ENCODE measurements at places on chromosomes 3 and 15.

- peak; percentile 42 for DNase-seq
Observed at GRCh38 chr3:30667280-30667651, 60.9 kb downstream of the TGFBR2 start.

DNA sequence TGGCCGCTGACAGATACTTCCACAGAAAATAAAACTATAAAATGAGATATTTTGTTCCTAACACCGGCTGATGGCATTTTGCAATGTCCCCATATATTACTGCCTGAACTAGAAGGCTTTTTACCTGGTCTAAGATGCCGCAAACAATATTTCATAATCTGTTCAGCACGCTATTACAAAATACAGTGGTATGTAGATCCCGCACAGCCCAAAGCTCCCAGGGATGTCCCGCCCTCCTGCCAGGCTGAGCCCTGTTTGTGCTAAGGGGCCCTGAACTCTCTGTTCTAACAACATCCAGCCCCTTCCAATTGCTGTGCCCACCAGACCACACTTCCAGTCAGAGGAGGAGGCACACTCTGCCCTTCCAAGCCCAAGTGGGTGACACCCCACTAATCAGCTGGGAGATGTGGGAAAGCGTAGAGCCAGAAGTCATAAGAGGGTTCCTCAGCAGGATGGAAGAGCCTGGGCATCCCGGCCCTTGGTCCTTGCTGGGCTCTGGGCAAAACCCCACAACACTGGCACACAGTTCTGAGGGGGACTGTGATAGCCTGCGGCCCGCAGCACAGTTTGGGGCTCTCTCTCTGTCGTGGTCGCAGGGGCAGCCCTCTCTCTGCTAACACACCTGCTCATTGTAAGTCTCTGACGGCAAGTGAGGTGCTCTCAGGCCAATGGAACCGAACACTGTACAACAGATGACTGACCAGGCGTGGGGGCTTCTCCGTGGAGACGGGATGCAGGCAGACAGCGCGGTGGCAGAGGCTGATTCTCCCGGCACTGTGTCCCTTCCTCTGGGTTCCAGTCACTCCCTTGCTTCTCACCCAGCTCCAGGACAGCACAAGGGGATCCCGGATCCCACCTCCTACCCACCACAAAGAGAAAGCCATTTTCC lies 55.2 kb downstream of the PCSK6 start:
- no peak for DNase-seq

DNA sequence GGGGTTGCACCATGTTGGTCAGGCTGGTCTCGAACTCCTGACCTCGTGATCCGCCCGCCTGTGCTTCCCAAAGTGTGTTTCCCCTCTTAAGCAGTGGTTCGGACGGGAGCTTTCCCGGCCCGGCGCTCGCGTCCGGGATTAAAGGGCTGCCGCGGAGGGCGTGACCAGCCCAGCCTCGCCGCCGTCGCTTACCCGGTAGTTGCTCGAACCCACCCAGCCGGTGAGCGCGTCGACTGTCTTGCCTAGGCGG lies 513 bp downstream of the CLASP2 start:
- DNase-seq: peak; percentile 77

GRCh38 chr15:90013503-90013937 lies 12.4 kb downstream of the ZNF710 start:
- no peak for DNase-seq

GRCh38 chr15:32667321-32667720 lies 25.8 kb downstream of the SCG5 start:
- no peak for DNase-seq

DNA sequence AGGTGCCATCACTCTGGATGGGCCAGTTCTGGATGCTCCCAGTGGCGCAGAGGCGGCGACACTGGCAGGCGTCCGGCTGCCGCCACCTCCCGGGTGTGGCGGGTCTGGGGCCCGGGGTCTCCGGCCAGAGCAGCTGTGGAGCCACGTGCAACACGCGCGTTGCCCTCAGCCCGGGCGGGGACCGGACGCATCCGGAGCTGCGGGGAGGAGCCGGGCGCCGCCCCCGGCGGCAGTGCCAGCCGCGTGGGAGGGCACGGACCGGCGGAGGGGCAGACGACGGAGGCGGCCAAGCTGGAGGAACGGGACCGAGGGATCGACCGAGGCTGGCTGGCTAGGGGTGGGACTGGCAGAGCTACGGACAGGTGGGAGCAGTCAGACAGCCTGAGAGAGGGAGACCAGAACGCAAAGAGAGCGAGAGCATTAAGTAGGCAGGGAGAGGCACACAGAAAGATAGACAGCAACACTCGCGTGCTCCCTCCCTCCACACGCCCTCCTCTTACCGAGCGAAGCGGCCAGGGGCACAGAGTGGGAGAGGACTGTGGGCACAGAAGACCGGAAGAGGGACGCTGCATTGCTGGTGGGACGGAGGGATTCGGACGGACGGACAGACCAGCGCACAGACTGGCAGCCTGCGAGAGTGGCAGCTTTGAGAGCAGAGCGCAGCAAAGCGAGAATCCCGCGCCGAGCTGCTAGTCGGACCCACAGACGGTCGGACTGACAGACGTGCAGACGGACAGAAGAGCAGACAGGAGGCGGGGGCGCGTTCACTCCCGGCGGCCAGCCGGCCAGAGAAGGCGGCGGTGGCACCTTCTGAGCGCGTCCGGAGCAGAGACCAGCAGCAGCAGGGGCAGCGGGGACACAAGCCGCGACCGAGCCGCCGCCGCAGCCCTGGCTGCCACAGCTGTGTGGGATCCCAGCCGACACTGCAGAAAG lies at the start of gene ARPP21:
ARPP21 (plus strand) TSS at position 272 of the 933 bp plus-strand sequence. CDS start 42,227 bp downstream, outside the sequence.
- DNase-seq: peak; percentile 61

DNA sequence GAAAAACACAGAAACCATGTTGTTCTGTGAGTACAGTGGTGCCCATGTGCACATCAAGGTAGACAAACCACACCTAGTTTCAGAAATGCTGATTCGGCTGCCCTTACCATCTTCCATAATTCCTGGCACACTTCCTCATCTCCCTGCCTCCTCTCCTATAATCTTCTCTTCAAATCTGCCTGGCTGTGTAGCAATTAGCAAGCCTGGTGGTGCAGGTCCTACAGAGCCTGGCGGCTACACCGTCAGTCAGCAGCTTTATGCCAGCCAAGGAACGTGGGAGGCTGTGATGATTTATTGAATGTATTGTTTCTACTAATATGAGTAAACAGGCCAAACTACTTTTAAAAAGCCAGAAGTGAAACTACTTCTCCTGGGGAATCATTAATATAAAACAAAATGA lies 106.8 kb downstream of the SEMA6D start:
- no peak for DNase-seq

GRCh38 chr3:127455541-127456450 lies 134.7 kb downstream of the TPRA1 start:
- peak; percentile 86 for DNase-seq

- DNase-seq: no peak
Observed at GRCh38 chr15:76866008-76866407, 39.1 kb downstream of the SCAPER start.

GRCh38 chr15:73910522-73911303 lies 15.5 kb upstream of the LOXL1 start:
- no peak for DNase-seq

DNA sequence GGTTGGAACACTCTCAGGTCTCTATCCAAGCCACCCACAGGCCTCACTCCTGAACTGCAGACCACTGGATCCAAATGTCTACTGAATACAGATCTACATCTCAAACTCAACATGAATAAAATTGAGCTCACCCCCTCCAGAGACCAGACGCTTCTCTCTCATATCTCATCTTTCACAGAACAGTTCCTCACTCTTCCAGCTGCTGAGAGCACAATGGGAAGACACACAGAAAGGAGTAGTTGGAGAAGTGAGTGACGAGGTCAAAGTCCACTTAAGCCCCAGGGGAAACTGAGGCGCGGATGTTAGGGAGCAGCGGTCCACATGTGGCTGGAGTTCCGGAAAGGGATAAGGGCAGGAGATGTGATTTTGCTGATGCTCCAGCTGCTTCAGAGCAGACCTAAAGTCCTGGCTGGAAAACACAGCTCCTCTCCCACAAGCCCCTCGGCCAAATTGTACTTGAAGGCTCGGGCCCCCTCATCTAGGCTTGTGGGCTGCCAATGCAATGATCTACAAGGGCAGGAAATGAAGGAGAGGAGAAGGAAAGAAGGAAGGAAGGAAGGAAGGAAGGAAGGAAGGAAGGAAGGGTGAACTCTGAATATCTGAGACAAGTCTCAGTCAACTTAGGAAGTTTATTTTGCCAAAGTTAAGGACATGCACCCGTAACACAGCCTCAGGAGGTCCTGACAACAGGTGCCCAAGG lies 211.2 kb upstream of the TLE3 start:
- DNase-seq: no peak

GRCh38 chr3:105904251-105904650 lies 35.4 kb upstream of the CBLB start:
- DNase-seq: no peak

DNA sequence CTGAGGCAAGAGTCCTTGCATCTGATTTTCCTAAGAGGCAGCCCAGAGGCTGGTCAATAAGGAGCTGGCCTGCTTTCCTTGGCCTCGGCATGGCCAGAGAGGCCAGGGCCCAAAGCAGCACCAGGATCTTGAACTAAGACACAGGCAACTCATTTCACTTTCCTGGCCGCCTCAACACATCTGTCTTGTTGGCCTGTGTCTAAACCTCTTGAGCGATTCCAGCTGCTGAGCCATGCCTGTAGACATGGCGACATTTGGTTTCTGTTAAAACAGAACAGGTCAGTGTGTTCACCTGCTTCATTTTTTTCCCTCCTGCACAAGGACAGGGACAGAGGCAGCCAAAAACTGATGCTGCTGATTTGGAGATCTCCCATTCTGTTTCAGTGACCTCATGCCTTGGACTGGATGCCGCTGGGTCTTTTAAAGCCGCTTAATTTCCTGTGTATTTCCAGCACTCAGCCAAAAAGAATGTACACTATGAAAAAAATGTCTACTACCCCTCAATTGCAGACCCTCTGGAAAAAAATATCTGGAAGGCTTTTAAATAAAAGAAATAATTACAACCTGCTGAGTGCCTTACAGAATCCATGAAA lies 266.6 kb upstream of the ICE2 start:
- DNase-seq: peak; percentile 68

GRCh38 chr3:179268400-179269051 lies 17.6 kb upstream of the KCNMB3 start:
- DNase-seq: no peak

GRCh38 chr15:40320931-40321371 lies 2.5 kb upstream of the INAFM2 start:
- DNase-seq: peak; percentile 77

DNA sequence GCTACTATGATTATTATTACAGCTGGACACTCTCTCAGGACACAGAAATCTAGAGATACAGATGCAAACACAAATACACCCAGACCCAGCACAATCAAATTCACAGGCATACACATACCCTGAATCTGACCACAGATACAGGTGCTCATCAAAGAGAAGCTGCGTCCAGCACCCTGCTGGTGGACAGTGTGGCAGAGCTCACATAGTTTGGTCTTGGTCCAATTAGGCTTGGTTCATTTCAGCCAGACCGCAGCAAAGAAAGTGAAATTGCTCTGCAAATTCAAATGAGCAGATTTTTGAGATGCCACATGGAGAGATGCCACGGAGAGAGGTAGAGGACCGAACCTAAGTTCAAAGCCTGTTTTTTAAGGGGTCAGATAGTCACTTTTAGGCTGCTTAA lies 55.6 kb downstream of the ANAPC13 start:
- no peak for DNase-seq

GRCh38 chr3:141279077-141279967 lies 47.7 kb downstream of the PXYLP1 start:
- DNase-seq: peak; percentile 39

GRCh38 chr3:113275583-113275928 lies 64.2 kb downstream of the BOC start:
- DNase-seq: no peak

DNA sequence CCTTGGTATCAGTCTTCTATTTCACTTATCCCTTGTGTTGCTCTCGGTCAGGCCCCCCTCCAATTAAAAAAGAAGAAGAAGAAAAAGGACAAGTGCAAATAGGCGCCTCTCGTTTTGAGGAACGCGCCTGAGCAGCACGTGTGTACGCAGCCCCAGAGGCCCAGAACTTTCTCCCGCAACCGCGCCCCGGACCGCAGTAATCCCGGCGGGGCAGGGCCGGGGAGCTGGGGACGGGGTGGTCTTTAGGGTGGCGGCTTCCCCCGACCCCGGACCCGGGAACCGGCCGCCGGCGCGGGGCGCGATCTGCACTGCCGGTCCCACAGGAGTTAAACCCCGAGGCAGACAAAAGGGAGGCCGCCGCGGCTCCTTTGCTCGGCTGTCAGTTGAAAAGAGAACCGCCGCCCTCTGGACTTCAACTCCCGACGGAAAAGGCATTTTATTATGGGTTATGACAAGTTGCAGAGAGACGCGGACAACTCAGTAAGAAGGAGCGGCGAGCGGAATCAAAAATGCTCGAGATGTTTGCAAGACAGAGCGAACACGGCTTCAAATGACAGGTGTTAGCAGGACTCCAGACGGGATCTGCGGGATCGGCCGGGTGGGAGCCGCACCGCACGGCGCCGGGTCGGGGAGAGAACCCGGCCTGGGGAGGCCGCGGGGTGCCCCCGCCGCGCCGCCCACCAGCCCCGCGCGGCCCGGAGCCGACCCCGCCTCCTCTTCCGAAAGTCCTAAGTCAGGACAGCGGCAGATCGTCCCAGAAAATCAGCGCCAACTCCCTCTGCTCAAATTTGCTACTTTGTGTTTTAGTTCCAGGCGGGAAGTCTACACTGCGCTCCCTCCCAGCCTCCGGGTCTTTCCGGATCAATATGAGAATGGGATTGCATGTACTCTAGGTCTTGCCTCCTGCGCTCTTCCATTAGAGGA lies 79.0 kb downstream of the NR2F2 start:
- DNase-seq: peak; percentile 21

- no peak for DNase-seq
Observed at GRCh38 chr15:43429687-43430086, 58.8 kb downstream of the TUBGCP4 start.

DNA sequence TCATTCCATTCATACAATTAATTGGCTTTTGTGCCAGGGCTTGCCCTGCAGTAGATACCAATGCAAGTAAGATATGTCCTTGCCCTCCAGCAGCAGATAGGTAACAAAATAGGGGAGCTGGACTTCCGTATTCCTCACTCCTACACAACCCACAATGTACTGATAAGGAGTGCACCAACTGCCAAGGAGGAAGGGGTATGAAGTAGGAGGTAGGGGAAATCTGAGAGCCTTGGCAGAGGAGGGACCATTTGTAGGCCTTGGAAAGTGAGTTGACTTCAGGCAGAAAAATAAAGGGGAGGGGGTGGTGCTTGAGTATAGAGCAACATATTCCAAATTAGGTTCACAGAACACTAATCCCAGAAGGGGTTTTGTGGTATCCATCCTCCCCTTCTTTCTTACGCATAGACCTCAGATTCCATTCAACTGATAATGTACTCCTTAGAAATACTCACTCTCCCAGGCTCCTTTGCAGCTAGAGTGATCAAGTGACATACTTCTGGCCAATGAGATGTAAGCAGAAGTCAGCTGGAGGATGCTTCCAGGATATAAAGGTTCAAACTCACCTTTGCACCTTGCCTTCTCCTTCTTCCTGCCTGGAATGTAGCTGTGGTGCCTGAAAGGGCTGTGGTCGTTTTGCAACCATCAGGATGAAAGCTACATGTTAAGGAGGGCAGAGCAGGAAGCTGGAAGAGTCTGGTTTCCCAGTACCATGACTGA lies 127.1 kb upstream of the SMAD3 start:
- DNase-seq: no peak

- no peak for DNase-seq
Observed at GRCh38 chr15:56211960-56212550, 31.6 kb downstream of the RFX7 start.

- no peak for DNase-seq
Observed at GRCh38 chr3:193971261-193971751, 164.6 kb upstream of the HES1 start.
